Fibroblast of lung (primary cell): ENCODE measurements at places on chromosomes 6 and 20. TPM values are rescaled to one million over a fixed set of nuclear protein-coding genes. Genes with fewer than 3 reads are reported as not detected.
A peak's percentile ranks its signal among the peaks of the same experiment; 100 is the strongest.

LZTS3 gene
- 3.3 and 6.1 TPM in 2 replicates for total RNA-seq

DNA sequence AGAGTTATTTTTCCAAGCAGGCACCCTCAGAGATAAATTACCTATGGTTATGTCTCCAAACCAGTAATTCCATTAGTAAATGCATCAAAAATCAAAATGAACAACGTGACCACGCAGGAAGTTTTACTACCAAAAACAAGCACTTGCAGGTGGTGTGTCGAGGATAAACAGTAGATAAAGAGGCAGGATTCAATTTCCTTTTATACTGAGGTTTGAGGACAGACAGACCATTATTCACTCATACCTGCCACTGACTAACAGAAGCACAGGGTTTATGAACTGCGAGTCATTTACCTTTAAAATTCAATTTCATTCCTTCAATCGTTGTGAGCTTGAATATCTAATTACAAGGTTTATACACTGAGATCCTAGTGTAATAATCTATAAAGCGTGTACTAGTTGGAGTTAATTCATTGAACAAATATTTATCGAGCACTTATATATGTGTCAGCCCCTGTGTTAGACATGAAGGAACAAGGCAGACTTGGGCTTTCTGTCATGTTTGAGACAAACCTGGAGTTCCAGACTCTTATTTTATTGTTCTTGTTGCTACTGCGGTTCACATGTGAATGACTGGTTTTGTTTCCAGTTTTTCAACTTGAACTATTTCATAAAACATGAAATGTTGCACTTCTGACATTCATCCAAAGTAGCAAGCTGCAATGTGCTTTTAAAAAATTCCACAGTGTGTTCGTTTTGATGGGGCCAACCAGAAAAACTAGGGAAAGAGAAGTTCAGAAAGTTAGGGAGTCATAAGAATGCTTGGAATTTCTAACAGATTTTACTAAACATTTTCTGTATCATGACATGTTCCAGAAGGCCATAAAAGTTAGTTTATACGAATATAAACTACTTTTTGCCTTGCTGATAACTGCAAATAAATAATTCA is 205.6 kb downstream of the UST start:
- no peaks in the 10 kb centered on the region for H3K36me3 ChIP-seq
- no peaks in the 10 kb centered on the region for H3K27me3 ChIP-seq
- H3K4me1 ChIP-seq: no peaks in the 10 kb centered on the region
- DNase-seq: peak; percentile 46
- H3K27ac ChIP-seq: no peak overlapping the region
- no peak overlapping the region for H3K4me3 ChIP-seq

- no peak for DNase-seq
- H3K36me3 ChIP-seq: no peaks in the 10 kb centered on the region
- H3K27ac ChIP-seq: no peak overlapping the region
Observed at GRCh38 chr6:166970091-166970490, 13.7 kb upstream of the RNASET2 start.

DNA sequence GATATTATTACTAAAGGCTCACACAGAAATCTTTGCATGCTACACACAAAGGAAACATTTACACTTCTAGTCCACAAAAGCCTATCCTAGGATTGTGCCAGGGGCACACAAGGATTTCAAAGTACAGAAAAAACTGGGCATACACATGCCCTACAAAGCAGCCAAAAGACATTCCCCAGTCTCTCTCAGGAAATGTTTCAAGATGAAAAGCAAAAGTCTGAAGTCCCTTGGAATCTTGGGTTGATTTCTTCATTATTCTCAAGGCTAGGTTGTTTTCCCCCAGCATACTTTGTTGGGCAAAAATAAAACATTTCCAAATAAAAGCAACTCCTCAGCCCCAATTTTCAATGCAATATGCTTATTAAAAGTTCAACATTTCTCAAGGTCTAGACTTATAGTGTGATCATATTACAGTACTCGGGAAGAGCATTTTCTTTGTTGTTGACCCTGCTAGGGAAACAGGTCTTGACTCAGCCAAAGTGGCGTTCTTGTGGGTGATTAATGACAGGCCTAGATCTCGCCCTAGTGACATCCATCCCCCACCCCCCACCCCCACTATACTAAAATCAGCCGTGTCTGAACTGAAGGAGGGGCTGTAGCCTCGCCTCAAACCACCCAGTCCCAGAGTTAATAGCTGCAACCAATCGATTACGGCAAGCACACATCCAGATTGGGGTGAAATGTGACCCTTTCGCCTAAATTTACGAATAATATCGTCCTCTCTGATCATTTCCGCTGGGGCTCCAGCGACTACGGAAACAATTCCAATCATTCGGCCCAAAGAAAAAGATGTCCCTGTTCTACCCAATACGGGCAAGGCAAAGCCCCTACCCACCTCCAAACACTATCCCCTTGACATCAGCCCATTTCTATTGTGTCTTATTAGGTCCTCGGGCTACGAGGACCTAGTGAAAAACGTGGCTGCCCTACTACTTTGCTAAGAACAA is 1.4 kb downstream of the AKIRIN2 start:
- H3K4me1 ChIP-seq: peaks cover 6% of the 10 kb centered on the region
- H3K36me3 ChIP-seq: no peaks in the 10 kb centered on the region
- DNase-seq: peak; percentile 76
- H3K27ac ChIP-seq: peak overlapping the region; percentile 93

GRCh38 chr20:22403632-22404361 is 180.6 kb downstream of the FOXA2 start:
- no peak overlapping the region for H3K27ac ChIP-seq
- H3K36me3 ChIP-seq: no peaks in the 10 kb centered on the region
- H3K4me3 ChIP-seq: no peak overlapping the region
- H3K27me3 ChIP-seq: no peaks in the 10 kb centered on the region
- DNase-seq: peak; percentile 12

GRCh38 chr6:128139519-128139918 is 238.7 kb upstream of the THEMIS start:
- H3K27ac ChIP-seq: no peak overlapping the region
- H3K36me3 ChIP-seq: no peaks in the 10 kb centered on the region
- H3K27me3 ChIP-seq: no peaks in the 10 kb centered on the region
- H3K4me1 ChIP-seq: peaks cover 2% of the 10 kb centered on the region
- H3K4me3 ChIP-seq: no peak overlapping the region
- DNase-seq: peak; percentile 72
